GM12892 (cell line): ENCODE measurements at places on chromosomes 5 and 9.

- DNase-seq = no peak
These were observed 113.4 kb upstream of the ALDH1B1 start for GRCh38 chr9:38278931-38279679.

- DNase-seq = no peak
These were observed 1785.9 kb upstream of the WWC1 start for GRCh38 chr5:166505544-166505943.

DNA sequence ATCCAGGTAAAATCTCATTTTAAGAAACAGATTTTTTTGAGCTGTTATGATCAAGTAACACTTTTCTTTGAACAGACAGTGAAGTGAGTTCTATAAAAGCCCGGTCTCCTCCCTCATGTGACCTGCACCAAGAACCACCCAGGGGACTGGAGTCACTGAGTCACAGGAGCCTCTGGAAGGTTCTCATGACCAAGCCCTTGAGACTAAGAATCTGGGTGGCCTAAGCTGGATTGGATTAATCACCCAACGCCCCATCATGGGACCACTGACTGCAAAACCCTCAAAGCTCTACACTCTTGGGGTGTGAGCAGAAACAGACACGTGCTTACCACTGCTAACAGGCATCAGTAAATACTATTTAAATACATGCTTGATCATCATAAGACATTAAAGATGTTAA, 48.4 kb downstream of the SECISBP2 start:
- no peak for DNase-seq

- DNase-seq = no peak
These were observed 175.9 kb downstream of the ERCC6L2 start for GRCh38 chr9:96051423-96051822.

- DNase-seq = no peak
These were observed 8.7 kb downstream of the TTC39B start for GRCh38 chr9:15298362-15298761.

DNA sequence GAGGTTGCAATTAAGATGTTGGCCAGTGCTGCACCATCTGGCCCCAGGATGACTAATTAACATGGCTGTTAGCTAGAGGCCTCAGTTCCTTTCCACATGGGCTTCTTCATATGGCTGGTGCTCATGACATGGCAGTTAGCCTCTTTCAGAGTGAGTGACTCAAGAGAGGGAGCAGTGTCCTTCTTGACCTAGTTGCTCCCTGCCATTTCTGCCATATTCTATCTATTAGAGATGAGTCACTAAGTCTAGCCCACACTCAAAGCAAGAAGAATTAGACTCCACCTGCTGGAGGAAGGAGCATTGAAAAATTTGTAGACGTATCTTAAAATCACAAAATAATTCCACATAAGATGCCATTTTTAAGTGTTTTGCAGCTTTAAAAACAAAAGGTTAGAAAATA, 651.2 kb upstream of the CCNG1 start:
- DNase-seq = no peak

DNA sequence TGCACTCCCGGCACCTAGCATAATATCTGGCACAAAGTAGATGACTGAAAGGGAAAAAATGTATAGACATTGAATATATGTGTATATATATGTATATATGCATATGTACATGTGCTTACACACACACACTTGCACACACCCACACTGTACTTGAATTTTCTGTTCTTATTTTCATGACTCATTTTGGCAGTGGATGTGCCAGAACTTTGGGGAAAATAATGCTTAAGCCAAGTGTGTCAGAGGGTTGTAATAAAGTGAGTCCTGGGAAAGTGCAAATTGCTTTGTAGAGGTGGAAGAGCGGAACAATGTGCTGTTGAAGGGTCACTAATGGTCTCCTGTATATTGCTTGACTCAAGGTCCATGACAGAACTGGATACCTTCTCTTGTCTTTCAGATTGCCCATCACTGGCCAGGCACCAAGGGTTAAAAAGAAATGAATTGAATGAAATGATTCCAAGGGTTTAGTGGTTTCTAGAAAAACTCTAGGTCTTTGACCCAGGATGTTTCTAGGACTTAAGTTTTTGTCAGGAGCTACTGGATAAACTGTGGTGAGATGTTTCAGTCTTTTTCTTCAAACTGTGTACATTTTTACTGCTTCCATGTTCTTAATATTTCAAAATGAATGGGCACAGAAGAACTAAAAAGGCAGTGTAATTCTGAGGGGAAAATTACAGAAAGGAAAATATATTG, 129.9 kb upstream of the MOCS2 start:
- DNase-seq = no peak

DNA sequence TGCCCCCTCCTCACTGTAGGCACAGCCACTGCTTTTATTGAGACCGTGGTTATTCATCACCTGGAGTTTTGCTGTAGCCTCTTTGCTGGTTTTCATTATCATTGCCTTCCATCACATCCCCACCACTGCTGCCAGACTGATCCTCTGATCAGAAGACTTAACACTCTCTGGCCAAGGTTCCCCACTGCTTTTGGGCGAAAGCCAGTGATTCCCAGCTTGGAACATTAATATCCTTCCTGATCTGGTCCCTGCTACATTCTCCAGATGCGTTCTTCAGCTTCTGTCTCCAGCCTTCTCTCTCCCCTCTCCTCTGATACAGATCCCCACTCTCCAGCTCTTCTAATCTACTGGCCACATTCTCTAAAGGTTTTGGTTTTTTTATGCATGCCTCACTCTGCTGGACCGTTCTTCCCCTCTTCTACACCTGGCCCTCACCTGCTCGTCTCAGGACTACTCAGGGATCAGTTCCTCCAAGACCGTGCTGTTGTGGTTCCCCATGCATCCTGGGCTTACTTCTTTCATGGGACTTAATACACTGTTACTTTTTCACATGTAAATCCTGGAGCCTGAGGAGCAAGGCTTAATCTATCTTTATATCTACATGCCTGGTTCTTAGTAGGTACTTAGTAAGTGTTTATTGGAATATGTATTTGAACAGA, 115.0 kb downstream of the PRKACG start:
- DNase-seq = no peak

- no peak for DNase-seq
These were observed 72.3 kb upstream of the NIPAL4 start for GRCh38 chr5:157387683-157388093.

GRCh38 chr5:68187268-68188055, 28.1 kb upstream of the PIK3R1 start:
- DNase-seq = no peak
